Activated T-helper 9 cell treated with anti-CD3 and anti-CD28 coated beads, Interleukin-2, amount 50 U/mL, for 16 hours (primary cell): ENCODE measurements at places on chromosomes 5 and 9.

GRCh38 chr9:98272083-98272482 lies 16.6 kb upstream of the TBC1D2 start:
- DNase-seq: no peak

DNA sequence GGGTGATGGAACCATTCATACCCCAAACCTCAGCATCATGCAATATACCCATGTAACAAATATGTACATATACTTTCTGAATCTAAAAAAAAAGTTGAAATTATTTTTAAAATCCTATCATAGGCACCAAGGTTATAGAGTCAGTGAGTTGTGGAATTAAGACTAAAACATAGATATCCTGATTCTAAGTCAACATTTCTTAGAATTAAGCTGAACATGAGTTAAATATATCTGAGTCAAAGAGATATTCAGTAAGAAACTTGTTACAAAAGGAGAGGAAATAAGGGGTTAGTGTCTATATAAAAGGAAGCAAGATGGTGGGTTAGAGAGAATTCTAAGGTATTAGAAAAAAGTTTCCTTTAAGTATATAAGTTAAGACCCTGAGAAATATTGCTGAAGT lies 89.9 kb downstream of the CCDC192 start:
- no peak for DNase-seq

DNA sequence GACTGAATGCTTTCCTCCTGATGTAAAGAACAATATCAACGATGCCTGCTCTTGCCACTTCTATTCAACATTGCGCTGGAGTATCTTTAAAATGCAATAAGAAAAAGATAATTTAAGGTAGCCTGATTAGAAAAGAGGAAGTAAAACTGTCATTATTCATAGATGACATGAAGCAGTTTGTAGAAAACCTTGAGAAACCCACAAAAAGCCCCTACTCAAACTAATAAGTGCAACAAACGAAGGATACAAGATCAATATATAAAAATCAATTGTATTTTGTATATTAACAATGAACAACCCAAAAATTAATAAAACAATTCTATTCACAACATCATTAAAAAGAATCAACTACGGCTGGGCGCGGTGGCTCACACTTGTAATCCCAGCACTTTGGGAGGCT lies 76.4 kb upstream of the CKMT2 start:
- DNase-seq: no peak

GRCh38 chr5:9790276-9790675 lies 160.1 kb upstream of the TAS2R1 start:
- no peak for DNase-seq

DNA sequence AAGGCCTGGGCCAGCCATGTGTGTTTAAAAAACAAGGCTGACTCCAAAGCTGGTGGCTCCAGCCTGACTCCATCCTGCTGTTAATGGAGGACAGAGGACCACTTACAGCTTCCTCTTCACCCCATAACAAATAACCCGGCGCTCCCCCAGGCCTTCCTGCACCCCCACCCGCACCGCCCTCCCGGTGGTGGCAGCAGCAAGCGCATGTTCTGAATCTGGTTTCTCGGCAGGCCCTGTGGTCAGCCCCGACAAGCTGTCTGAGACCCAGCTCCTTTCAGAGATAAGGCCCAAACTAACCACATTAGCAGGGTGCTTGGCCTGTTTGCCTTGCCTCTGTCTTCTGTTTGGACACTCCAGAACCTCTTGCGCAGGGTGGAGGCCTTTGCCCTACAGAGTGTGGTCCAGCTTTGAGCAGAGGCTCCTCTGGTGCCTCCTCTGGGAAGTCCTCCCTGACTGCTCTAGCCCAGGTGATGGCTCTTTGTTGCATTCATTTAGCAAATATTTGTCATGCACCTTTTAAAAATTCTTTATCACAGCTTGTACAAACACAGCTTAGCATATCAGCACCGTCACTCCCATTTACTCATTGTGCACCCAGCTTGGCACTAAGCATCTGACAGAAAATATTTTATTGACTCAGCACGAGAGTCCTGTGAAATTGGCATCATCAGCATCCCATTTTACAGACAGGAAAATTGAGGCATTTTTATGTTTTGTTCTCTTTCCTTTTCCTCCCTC lies 78.4 kb downstream of the NDFIP1 start:
- no peak for DNase-seq

DNA sequence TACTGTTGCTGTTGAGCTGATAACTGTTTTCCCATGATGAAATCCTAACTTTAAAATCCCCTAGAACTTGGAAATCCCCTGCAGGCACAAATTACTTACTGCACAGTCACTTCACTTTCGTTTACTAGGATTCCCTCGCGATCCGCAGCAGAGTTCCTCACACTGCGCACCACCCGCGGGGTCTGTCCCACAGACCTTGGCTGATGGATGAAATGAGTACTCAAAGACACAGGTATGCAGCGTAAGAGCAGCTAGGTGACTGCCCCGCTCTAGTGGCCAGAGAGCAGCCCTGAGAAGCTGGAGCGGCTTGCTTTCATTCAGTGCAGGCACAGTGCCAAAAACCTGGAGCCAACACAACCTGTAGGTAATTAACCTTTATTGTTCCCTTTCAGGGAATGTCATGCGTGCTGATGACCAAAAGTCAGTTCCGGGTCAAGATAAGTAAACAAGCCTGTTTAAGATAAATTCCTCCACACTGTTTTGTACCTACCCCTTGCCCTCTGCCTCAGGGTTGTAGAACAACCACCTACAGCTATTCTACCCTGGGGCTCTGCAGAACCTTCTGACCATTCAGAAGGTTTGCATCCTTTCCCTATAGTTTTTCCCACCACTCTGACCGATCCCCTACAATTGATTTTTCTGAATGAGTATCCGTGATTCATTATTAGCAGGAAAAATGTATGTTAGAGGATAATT lies 191.2 kb downstream of the CDH9 start:
- no peak for DNase-seq

DNA sequence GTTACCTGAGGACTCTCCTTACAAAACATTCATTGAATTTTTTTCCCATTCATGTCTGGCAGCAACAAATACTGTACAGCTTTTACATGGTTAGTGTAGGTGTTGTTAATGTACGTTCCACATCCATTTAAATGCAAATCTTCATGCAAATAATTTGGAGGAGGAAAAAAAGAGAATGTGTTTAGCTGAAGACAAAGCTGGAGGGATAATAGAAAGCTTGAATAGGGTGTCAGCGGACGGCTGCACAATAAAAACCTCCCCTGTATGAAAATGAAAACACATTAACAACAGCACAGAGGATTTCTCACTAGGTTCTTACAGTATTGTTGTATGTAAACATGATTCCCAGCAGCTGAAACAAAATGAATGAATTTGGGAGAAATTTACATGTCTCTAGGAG lies 231.5 kb downstream of the ZNF608 start:
- no peak for DNase-seq

GRCh38 chr9:34125681-34126206 lies 754 bp downstream of the DCAF12 start:
- DNase-seq: no peak
